ENCODE measurements at places on chromosomes 5 and 9.
A peak's percentile ranks its signal among the peaks of the same experiment; 100 is the strongest.

- no peak for DNase-seq
Measured at GRCh38 chr5:178332210-178332641, 99.6 kb upstream of the PHYKPL start.

GRCh38 chr5:89125372-89125771, 242.4 kb upstream of the MEF2C start:
- no peak for DNase-seq

- no peak for DNase-seq
Measured at GRCh38 chr9:28134446-28134976, 561.2 kb upstream of the C9orf72 start.

DNA sequence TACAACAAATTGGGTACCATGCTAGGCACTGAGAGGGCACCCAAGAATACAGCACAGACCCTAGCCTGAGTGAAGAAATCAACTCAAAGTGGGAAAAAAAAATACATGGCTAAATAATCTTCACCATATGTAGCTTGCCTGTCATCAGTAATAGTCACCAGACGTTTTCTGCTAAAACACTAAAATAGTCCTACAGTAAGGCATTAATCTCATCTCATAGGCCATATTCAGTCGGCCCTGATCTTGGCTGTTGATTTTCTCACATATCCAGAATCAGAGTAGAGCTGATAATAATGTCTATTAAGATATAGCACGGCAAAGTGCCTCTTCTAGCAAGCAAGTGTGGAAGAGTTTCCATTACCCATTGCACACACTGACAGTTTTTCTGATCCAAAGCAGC, 322.1 kb upstream of the SLC30A5 start:
- no peak for DNase-seq

DNA sequence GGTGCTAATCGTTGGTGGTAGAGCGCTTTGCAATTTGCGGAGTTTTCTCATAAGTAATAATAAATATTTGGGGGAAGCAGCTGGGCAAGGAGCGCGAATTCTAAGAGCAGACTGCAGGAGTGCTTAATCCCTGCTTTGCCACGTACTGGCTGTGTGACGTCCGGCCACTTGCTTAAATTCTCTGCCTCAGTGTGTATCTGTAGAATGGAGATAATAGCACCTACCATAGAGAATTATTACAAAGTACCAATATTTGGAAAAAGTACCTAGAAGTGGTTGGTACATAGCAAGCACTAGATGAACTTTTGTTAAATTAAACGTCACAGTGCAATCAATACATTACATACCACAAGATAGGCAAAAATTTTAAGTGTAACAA, 598 bp upstream of the TMED7 start:
- no peak for DNase-seq

GRCh38 chr9:115207003-115207836, 89.3 kb upstream of the TNC start:
- DNase-seq: no peak

DNA sequence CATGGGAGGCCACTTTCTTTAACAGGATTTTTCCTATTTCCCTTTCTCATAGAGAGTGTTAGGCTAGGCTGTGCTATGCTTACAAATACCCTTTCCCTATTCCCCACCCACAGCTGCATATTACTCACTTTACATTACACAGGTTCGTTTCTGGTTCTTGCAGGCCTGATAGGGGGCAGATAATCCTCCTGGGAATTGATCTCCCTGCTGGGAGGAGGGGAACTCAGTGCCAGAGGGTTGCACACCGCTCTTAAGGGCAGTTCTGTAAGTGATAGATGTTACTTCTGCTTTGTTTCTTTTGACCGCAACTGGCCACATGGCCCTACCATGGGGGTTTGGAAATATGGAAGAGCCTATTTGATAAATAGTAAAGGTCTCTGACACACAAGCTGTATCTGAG, 54.0 kb upstream of the NTRK2 start:
- DNase-seq: no peak

DNA sequence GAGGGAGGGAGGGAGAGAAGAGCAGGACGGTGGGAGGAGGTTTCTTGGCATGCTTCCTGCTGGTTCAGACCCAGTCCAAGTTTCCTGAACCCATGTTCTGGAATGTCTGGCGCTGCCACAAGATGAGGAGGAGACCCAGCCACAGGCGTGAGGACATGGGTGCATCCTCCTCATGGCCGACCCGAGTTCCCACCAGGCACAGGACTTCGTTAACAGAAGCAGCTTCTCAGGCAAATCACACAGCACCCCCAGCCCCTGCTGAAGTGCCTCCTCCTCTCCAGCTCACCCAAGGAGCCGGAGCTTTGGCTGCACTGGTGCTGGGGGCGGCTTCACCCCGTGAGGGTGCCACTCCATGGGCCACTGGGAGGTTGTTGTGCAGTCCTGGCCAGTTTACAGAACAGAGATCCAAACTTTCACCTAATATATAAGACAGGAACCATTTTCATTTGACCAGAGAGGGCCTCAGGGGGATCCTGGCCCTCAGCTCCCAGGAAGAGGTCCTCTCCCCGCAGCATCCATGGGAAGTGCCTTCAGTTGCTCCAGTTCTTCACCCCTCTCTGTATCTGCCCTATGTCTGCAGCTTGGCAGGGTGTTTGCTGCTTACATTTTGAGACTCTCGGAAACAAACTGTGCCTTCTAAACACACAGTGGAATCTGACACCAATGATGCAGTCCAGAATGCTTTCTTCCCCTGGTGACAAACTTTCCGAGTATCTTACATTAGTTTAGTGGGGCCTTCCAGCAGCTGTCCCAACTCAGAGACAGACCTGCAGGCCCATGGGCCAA, 10.2 kb upstream of the NKD2 start:
- DNase-seq: no peak

- DNase-seq: no peak
Measured at GRCh38 chr9:36664806-36665205, 92.1 kb downstream of the MELK start.

GRCh38 chr5:119943148-119943547, 313.8 kb downstream of the FAM170A start:
- no peak for DNase-seq

DNA sequence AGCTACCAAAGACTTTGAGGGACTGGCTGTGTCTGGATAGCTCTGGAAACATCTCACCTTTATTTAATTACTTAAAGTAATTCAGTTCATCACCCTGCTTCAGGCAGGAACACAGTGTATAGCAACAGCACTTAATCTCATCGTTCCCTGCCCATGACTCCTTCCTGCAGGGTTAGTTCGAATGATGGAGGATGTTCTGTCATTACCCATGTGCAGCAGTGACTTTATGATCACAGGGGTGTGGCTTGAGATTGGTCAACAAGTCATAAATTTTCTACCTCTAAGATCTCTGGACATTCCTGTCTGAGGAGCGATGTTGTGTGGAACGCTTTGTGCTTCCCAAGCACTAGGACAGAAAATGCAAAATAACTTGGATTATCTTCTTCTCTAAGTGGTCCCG, 37.1 kb upstream of the PRUNE2 start:
- no peak for DNase-seq

DNA sequence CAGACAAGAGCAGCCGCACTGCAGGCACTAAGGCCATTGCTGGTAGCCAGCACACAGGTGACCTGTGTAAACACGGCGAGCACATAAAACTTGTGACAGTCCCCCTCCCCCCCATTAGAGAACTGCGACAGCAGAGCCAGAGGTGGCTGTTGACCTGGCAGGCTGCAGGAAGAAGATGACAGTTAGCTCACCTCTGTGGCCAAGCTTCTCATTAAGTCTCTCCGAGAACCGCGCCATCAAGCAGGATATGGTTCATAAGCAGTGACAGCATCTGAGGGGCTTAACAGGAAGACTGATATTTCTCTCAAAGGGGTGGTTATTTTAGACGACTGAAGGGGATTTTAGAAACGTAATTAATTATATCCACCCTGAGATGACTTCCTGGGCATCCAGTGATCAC, 5.2 kb downstream of the SURF4 start:
- DNase-seq: peak; percentile 70

GRCh38 chr5:107889387-107889786, 218.7 kb upstream of the EFNA5 start:
- no peak for DNase-seq

GRCh38 chr5:96973532-96974401, 37.9 kb downstream of the LNPEP start:
- DNase-seq: peak; percentile 28

DNA sequence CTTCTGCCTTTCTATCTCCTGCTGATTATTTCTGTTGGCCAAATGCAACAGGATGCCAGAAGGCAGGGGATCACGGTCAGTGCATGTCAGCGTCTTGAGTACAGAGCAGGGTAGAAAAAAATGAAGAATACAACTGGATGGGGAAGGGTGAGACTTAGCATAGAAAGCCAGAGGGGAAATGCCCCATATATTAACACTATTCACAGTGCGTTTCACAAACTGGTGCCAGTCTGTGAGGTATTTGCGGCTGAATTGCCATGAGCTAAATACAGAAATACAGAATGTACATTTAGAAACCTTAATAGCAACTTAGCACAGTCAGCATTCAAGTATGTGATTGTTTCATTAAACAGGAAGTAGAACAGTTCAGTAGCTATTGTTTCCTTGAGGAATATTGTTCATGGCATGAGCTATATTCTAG, 31.0 kb upstream of the SLC1A3 start:
- no peak for DNase-seq

- no peak for DNase-seq
Measured at GRCh38 chr5:78504704-78505677, 143.6 kb downstream of the LHFPL2 start.

DNA sequence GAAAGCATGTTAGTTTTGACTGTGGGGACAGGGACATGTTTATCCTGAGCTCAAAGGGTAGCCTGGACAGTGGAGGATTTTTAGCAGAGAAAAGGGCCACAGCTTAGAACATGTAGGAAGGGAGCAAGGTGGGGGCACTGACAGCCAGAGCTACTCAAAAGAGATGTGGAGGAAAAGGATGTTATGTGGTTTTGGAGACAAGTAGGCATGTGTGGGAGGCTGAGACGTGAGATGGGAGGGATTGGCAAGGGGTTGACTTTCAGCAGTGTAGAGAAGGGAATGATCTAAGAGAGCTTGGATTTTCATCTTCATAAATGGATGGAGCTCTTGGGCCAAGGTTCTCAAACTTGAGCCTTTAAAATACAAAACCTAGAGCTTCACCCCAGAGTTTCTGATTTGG, 24.0 kb downstream of the SYK start:
- DNase-seq: no peak

- no peak for DNase-seq
Measured at GRCh38 chr5:23024470-23024869, 171.3 kb upstream of the CDH12 start.

- peak; percentile 32 for DNase-seq
Measured at GRCh38 chr5:5497152-5497788, 74.8 kb downstream of the ICE1 start.

GRCh38 chr5:170606941-170607340, 103.1 kb downstream of the KCNIP1 start:
- DNase-seq: no peak

DNA sequence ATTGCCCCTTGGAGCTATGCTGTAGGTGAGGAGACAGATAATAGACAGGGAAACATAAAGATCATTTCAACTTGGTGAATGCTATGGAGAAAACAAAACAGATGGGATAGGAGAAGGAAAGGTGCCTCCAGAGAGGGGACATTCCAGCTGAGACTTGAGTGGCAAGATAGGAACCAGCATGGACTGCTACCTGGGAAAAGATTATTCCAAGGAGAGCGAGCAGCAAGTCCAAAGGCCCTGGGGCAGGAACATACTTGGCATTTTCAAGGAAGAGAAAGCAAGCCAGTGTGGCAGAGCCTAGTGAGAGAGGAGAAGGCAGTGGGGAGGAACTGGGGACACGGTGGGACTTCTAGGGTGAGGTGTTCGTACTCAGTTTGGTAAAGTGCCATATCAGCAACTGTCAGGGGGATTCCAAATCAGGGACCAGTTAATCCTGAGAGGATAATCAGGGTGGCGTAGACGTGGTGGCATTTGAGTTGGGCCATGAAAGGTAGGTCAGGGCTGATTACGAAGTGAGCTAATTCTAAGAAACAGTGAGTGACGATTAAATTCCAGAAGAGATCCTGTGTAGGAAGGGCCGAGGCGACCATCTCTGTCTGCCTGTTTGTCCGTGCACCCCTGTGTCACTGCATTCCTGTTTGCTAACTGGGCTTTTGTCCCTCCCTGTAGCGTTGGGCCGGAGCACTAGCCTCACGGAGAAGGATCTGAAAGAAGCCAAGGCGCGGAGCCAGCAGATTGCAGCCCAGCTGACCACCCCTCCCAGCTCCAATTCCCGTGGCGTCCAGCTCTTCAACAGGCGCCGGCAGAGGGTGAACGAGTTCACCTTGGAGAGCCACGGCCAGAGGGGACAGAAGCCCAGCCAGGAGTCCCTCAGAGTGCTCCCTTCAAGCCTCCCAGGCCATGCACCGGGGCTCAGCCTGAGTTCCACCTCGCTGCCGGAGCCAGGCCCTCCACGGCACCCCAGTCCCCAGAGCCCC, 7.1 kb downstream of the SYNPO start:
- no peak for DNase-seq

- DNase-seq: no peak
Measured at GRCh38 chr9:115204904-115205453, 87.0 kb upstream of the TNC start.

DNA sequence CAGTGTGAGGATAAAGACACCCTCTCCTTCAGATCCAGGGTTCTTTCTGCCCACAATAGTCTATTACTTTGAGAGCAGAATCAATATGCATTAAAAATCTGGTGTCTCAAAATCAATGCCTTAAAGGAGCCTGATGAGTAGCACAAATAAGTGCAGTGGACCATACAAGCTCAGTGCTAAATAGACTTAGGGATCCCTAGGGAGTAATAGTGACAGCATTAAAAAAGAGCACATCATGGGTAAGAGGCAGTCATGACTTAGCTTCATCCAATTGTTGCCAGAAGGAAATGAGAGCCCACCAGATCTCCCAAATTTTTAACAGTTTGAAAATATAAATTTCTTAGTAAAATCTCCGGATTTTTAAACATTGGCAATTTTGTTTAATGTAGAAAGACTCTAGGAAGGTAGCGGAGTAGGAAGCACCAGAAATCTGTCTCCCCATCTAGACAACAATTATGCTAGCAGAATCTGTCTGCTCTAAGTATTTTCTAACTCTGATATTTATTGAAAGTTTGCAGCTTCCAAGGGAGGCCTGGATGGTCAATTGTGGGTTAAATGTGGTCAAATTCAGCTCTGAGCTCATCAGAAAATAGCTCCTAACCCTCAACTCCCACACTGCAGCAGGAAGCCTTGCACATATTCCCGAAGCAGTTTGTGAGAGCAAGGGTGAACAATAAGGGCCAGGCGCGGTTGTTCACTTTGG, 443.9 kb downstream of the TLE1 start:
- DNase-seq: no peak

- DNase-seq: no peak
Measured at GRCh38 chr9:116365056-116365471, 211.5 kb downstream of the PAPPA start.

GRCh38 chr9:3863111-3863528, 337.3 kb upstream of the RFX3 start:
- DNase-seq: no peak

Data from CD4-positive, alpha-beta T cell treated with Interleukin-12 subunit alpha and Interleukin-12 subunit beta, for 1 hour (primary cell).